ENCODE measurements at places on chromosomes 16 and 17.

GRCh38 chr17:75521290-75521689 is 4.2 kb upstream of the LLGL2 start:
- no peak for DNase-seq

- no peak for DNase-seq
These were observed 195.5 kb upstream of the TNRC6C start for GRCh38 chr17:77763023-77763422.

DNA sequence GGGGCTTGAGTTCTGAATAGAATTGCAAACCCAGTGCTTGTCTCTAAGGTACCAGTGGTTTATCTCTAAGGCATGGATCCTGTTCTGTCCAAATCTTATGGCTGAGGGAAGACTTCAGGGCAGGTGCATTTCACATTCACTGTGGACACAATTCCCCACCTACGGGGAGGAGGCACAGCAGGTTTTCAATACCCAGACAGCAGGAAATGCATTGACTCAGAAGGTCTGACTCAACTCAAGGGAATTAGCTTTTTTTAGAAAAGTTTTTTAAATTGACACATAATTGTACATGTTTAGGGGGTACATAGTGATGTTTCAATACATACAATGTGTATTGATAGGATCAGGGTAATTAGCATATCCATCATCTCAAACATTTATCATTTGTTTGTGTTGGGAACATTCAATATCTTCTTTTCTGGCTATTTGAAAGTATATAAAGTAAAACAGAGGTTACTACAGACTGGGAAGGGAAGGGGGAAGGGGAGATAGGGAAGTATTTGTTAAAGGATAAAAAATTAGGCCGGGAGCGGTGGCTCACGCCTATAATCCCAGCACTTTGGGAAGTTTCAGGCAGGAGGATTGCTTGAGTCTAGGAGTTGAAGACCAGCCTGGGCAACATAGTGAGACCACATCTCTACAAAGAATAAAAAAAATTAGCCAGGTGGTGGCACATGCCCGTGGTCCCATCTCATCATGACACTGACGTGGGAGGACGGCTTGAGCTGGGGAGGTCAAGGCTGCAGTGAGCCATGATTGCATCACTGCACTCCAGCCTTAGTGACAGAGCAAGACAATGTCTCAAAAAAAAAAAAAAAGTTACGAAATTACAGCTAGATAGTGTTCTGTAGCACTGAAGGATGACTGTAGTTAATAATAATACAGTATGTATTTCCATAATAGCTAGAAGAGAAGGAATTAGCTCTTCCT is 54.9 kb downstream of the RGS9 start:
- no peak for DNase-seq

DNA sequence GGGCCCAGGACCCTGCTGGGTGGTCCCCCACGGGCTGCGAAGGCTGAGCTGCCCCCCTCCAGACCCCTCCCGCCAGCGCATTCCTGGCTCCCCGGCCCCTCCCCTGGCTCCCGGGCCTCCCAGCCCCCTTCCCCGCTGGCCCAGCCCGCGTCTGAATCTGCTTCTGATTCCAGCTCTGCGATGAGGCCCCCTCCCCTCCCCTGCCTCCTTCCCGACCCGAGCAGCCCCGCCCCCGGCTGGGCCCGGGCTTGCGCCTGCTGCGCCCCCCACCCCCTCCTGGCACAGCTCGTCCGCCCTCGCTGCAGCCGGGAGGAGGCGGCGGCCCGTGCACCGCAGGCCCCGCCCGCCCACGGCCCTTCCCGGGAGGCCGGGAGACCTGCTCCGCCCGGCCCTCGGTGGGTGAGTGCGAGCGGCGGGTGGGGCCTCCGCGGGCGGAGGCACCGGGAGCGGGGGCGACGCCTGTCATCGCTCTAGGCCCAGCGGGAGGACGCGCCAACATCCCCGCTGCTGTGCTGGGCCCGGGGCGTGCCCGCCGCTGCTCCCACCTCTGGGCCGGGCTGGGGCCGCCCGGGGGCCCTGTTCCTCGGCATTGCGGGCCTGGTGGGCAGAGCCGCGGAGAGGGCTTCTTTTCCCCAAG is at the start of gene NTN3:
Gene NTN3, plus strand, starts transcription at position 282 of the 637 bp plus-strand sequence. CDS start 405 bp downstream, outside the sequence.
- no peak for DNase-seq

GRCh38 chr16:56662357-56663354 is 4.9 kb downstream of the MT1F start:
- no peak for DNase-seq

- DNase-seq = no peak
These were observed 258.3 kb downstream of the FOXL1 start for GRCh38 chr16:86836503-86837129.

DNA sequence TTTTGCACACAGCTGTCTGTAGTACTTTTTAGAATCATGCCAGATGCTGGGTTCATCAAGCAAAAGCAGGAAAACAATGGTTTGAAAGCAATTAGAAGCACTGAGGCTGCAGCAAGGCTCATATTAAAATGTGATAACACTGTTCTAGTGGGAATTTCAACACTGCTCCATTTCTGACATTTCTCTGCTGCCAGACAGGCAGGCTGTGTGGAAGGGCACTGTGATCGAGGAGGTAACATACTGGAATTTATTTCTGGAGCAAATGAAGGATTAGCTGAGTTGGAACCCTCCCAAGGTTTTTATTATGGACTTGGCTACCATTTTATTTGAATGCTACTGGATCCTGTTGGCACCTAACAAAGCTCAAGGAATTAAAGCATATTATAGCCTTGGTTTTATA is 66.9 kb downstream of the SKAP1 start:
- no peak for DNase-seq

GRCh38 chr16:12618515-12618914 is 185.2 kb downstream of the CPPED1 start:
- DNase-seq = no peak

DNA sequence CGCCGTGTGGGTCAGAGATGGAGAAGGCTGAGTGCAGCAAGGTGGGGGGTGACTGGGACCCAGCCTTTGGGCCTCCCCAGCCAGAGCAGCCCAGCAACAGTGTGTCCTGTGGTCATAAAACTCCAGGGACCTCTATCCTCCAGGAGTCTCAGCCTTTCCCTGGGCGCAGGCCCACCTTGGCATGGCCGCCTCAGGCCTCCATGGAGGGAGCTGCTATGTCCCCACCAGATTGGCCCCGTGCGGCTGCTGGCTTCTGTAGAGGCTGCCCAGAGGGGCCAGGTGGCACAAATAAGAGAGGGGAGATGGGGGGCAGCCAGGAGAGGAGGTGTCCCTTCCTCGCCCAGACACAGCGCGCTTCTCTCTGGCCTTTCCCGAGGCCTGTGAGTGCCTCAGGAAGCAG is 2.6 kb upstream of the SYNGR3 start:
- no peak for DNase-seq

GRCh38 chr16:4674926-4675530 is 18.3 kb upstream of the NUDT16L1 start:
- DNase-seq = no peak

- DNase-seq = peak; percentile 65
These were observed 124.1 kb upstream of the TNRC6C start for GRCh38 chr17:77834170-77835115.

DNA sequence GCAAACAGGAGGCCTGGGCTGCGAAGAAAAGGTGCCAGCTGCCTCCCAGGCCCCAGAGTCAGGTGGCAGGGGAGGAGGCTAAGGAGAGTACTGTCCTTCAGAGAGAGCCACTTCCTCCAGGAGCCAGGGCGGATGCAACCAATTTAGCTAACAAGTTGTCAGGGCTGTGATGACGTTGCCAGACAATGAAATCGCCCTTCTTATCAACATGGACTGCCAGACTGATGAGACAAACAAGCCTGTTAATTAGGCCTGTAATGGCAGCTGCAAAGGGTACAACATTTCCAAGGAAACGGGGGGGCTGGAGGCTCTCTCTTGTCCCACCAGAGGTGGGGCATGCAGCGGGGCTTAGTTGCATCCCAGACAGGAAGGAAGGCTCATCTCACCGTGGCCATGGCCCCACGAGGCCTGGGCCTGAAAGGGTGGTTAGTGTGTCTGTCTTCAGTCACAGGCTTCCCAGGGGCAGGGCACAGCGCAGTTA is 111.8 kb downstream of the SDK2 start:
- DNase-seq = no peak
